Brain pericyte (primary cell): ENCODE measurements at places on chromosomes 4 and X.

DNA sequence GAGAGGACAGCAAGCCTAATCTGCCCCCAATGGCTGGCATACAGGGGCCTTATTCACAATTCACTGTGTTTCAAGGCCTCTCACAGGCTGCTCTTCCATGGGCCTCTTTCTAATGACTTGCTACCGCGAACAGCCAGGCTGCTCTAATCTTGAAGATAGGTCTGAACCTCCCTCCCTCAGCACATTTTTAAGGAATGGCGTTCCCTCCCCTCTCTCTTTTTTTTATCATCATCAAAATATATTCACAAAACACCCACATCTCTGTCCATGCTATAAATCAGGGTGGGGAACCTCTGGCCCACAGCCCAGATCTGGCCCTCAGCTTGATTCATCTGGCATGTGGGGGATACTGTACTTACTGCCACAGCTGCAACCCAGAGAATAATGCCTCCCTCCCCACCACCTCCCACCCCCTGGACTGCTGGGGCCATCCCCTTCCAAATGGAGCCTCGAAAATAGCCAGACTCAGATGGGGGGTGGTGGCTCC is 76.2 kb upstream of the PLAC1 start:
- DNase-seq, result no peak

DNA sequence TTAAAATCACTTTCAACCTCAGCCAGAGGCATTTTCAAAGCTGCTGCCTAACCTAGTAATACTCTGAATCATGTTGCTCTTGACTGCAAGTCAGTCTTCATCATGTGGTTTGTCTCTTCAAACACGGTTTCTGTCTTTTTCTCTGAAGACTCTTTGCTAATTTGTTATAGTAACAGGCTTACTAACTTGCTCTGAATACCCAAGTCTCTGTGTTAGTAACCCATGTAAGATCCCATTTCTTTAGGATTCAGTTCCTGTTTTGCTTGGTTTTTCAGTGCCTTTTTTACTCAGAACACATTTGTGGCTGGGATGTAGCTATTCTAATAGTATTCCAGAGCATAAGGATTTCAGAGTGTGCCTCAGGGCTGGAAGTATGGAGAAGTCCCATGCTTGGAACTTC is 1450.6 kb upstream of the IGFBP7 start:
- no peak for DNase-seq

DNA sequence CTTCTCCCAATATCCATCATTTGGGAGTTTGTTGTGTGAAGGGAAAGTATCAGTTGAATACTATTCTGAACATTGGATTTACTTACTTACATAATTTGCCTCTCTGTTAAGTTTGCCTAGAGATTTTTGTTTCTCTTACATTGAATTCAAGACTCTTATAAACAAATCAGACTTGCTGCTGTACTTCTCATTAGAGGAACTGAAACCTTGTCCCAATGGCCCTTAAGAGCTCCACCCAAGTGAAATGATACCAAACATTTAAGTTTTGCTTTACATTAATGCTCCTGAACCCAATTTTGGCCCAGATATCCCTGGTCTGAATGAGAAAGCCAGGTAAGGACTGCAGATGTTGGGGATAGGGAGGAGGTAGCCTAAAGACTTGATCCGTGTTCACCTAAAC is 32.0 kb downstream of the HAND2 start:
- no peak for DNase-seq

DNA sequence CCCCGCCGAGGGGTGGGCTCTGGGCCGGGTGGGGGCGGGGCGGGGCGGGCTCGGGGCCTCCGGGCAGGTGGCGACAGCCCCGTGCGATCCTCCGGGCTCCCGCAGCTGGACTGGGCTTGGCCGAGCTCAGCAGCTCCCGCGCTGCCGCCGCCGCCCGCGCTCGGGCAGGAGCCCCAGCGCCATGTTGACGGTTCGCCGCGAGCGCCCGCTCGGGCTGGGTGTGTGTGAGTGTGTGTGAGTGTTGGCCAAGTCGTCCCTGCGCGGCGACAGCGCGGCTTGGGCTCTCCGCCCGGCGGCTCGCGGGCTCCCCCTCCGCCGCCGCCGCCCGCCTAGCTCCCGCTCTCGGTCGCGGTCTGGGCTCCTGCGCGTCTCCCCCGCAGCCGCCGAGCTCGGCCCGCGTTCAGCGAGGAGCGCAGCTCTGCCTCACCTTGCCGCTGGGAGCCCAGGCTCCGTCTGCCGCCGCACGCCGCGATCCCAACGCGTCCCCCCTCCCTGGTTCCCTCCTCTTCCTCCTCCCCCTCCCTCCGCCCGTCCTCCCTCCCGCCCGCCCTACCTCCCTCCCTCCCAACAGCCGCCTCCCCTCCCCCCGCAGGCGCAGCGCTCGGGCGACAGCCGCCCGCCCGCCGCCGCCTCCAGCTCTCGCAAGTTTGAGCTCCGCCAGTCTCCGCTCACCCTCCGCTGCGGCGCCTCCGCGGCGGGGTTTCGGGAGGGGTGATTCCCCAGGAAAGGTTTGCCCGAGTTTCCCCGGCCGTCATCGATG is at the start of gene BCOR:
Gene BCOR (minus strand): TSS at position 455 of the 760 bp plus-strand sequence. CDS start 20,029 bp downstream, outside the sequence.
- DNase-seq, result no peak

DNA sequence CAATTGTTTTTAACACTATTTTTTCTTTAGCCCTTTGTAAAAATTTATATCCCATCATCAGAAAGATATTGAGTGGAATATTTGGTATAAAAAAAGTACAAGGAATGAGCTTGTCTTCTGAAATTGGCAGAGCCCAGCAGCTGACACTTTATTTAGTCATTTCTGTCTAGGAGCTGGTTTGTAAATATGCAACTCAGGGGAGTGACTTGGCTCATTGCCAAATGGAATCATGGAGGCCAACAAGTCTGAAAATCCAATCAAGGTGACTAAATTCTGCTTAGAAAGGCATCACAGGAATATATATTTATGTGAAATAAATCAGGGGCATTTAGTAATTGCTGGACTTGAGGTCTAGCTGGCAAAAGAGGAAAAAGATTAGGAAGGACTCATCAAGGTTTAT is 74.4 kb downstream of the OTC start:
- DNase-seq, result no peak
